Activated CD4-positive, alpha-beta T cell treated with anti-CD3 and anti-CD28 coated beads, Interleukin-2, amount 50 U/mL, for 48 hours (primary cell): ENCODE measurements at places on chromosomes 7 and 10.

DNA sequence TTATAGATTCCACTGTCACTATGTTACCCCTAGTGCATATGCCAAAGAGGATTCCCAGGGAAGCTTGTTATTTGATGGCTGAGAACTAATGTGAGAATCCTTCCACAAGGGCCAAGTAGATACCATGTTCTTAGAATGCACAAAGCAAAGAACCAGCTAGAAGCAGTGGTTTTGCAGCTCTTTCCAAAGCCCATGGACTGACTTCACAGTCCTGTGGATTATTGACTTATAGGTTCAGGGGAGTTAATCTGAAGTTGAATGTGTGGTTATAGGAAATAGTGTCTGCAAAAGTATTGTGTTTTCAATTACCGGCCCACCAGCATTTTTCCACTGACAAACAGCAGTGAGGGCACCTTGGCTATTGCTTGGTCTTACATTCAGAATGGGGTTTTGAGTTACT is 28.2 kb downstream of the TIMM23 start:
- no peak for DNase-seq

DNA sequence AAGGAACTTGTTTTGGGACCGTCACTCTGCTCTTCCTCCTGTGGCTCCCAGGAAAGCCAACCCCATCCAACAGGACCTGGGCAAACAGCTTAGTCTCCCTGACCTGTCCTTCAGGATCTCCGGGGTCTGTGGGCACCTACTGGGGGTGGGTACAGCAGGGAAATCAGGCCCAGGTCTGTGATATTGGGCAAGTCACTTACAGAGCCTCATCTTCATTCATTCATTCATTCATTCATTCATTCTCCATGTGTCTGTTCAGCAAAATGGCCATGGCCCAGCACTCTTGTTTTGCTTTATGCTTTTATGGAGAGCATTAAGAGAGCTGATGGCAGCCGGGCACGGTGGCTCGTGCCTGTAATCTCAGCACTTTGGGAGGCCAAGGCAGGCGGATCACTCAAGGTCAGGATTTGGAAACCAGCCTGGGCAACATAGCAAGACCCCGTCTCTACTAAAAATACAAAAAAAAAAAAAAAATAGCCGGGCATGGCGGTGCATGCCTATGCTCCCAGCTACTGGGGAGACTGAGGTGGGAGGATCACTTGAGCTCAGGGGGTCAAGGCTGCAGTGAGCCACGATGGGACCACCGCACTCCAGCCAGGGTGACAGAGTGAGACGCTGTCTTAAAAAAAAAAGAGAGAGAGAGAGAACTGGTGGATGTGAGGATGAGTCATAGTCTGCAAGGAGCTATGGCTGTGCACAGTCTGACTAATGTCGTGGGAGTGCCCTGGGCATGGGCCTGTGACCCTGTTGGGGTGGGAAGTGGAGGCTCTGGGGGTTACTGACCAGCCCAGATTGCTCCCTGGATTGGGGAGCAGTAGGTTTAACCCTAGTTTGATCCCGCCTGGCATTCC is 54.3 kb downstream of the CLIP2 start:
- DNase-seq: no peak

GRCh38 chr10:29600067-29600466 is 34.7 kb downstream of the SVIL start:
- no peak for DNase-seq

DNA sequence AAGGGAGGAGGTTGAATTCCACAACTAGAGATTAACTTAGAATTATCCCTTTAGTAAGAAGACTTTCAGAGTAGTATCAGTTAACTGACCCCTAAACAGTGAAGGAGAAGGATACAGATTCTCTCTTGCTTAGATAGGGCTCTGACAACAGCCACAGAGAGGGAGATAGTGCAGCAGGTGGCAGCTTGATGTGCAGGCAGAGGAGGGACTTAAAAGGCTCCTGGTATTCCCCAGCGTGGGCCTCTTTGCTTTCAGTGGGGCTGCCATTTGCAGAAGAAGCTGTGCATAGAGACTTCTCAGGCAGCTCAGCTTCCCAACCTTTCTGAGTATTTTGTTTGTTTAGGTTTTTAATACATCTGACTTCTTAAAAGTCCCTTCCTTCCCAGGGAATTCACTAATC is 16.0 kb downstream of the FZD1 start:
- DNase-seq: no peak

- DNase-seq: no peak
These were observed 15.6 kb downstream of the COBL start for GRCh38 chr7:51300762-51301674.

GRCh38 chr10:44831581-44831980 is 79.6 kb upstream of the TMEM72 start:
- DNase-seq: no peak

GRCh38 chr7:26556061-26556881 is 264.6 kb downstream of the SNX10 start:
- no peak for DNase-seq

DNA sequence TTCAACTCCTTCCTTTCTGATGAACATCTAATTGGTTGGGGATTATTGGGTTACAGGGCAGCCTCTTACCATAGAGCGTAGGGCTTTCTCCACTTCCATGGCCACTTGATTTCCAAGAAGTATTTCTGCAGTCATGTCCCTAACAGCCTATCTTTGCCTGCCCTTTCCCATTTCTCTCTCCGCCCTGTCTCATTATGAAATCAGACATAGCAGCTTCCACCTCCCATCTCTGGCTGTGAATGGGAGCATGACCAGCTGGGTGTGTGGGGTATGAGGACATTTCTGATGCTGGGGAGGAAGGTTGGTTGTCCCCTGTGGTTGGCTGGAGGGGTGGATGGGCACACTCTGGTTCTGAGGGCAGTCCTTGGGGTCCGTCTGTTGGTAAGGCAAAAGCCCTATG is 41.2 kb downstream of the ADCYAP1R1 start:
- DNase-seq: no peak

- DNase-seq: no peak
These were observed 9.2 kb downstream of the AKR1B1 start for GRCh38 chr7:134449680-134450079.

DNA sequence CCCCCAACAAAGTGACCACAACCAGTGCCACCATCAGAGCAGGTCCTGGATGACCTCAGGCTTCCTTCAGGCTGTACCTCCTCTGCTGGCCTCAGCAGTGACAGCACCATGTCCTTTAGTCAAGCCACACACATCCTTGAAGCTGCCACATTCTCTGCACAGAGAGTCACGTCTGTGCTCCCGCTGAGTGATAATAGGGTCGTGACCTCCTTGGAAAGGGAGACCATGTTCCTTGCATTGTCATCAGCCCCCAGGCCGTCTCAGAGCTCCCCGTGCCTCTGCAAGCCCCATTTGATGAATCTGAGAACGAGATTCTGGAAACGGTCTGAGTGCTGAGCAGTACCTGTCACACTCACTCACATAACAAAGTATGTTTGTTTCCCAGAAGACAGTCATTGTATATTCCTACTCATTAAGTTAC is 106.5 kb upstream of the PRR15 start:
- DNase-seq: no peak

DNA sequence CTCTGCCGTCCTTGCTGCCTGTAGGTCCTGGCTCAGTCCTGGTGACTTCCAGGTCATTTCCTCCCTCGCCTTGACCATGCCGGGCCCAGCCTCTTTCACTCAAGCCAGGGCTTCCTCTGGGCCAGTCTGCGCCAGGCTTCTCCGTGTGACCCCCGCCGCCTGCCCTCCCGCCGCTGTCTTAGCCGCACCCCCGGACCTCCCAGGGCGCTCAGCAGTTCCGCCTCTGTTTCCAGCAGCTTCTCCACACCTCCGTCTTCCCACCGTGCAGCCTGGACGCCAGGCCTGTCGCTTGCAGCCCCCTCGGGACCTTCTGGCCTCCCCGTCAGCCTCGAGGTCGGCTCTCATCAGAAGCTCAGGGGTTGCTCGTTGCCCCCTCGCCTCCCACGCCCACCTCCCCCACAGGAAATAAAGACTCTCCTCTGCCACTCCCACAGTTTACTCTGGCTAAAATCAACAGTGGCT is 123.0 kb upstream of the FZD8 start:
- no peak for DNase-seq

- DNase-seq: no peak
These were observed 436.2 kb downstream of the KCNMA1 start for GRCh38 chr10:77201135-77202106.

- DNase-seq: no peak
These were observed 19.3 kb downstream of the SEPTIN7 start for GRCh38 chr7:35819954-35820703.

DNA sequence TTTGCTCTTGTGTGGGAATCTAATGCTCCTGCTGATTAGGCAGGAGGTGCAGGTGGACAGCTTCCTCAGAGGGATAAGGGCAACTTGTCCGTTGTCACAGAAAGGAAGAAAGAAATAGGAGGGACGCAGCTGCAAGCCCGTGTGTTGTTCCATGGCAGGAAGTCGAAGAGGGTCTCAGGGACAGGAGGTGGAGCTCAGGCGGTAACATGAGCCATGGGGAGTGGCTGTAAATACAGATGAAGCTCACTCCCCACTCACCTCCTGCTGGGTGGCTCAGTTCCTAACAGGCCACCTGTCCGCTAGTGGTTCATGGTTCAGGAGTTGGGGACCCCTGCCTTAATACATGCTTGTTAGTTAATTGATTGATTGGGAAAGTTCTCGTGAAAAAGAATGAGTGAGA is 101.7 kb upstream of the SFMBT2 start:
- no peak for DNase-seq

DNA sequence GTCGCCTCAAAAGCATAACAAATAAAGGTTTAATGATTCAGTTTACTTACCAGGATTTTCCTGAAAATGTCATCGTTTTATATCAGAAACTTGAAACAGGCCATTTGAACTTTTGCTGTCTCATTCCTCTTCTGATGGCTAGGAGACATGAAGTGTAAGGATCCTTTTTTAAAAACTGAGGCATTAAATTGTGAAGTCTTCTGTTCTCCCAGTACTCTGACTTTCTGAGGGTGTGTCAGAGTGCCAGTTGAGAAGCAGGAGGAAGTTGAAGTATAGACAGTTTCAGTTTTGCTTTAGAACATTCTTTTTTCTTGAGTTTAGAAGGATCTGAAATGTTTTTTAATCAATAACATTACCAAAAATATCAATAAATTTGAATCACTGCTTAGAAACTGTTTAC is at the start of gene SAMD9L:
TSS of gene SAMD9L (minus strand) at position 242 of the 400 bp plus-strand sequence. CDS start 12,414 bp downstream, outside the sequence.
- no peak for DNase-seq

DNA sequence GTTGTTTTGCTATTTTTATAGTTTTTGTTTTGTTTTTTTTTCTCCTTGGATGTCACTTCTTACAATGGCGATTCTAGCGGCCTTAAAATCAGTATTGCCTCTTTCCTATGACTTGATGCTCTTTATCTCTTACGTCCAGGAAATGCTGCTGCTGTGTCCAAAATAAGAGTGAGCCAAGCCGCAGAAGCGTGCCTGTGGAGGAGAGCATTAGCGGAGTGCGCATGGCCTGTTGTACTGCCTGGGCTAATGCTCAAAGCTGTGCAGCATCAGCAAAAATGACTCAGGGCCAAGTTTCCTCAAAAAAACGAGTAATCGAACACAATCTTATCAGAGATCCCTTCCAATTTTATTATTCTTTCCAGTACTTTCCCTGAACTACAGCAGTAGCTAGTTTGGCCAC is 18.5 kb upstream of the GAD2 start:
- no peak for DNase-seq

DNA sequence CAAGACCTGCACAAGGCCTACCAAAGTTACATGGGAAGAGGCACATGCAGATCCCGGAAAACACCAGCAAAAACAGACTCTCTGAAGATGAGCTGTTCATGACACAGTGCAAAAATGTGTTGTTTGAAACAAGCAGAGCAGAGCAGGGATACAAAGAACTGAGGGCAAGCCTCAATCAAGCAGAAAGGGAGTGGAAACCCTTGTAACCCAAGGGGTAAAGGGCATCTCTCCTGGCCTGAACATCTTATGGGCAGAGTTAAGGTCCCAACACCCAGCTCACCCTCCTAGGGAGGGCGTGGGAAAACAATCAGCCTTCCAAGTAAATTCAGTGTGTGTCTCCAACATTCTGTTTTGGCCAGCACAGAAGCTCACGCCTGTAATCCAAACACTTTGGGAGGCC is 10.5 kb downstream of the PSPH start:
- DNase-seq: no peak

- DNase-seq: no peak
These were observed 39.6 kb downstream of the GRK5 start for GRCh38 chr10:119246862-119247549.

DNA sequence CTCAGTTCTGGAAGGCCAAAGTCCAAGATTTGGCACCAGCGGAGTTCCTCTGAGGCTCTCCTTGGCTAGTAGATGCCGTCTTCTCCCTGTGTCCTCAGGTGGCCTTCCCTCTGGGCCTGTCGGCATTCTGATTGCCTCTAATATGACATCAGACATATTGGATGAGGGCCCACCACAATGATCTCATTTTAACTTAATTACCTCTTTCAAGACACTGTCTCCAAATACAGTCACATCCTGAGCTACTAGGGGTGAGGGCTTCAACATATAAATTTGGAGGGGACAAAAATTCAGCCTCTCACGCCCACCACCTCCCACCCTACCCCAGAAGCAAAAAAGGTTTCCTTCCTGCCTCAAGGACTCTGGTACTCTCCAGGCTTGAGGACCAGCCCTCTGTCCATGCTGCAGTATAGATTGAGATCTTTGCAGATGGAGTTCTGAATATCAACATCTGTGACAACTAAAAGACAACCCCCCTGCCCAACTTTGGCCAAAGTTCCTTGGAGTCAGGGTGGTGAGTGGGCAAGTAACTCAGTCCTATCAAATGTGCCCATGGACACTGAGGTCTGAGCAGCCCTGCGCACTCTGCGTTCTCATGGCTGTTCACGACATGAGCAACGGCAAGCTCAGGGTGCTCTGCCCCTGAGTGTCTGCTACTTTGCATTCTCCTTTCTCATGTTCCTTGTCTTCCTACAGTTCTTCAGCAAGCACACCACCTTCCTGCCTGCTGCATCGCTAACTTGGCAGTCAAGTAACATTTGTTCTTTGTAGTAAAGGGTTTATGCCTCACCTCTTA is 11.5 kb downstream of the TMEM176B start:
- no peak for DNase-seq

DNA sequence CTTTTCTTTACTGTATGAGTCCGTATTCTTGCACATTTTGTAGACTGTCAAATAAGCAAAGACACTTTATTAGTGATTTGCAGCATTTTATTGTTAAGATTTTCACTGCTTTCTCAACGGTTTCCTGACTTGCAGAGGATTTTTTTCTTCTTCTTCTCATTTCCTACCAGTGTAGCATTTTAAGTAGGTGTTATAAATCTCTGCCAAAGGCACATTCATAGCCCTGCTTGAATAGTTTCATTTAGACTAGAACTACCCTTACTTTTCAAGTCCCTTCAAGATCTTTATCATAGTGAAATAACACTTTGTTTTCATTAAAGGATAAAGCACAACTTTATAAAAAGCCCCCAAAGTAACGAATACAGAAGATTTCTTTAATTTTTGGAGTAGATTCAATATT is 271.4 kb downstream of the TSPAN12 start:
- no peak for DNase-seq

DNA sequence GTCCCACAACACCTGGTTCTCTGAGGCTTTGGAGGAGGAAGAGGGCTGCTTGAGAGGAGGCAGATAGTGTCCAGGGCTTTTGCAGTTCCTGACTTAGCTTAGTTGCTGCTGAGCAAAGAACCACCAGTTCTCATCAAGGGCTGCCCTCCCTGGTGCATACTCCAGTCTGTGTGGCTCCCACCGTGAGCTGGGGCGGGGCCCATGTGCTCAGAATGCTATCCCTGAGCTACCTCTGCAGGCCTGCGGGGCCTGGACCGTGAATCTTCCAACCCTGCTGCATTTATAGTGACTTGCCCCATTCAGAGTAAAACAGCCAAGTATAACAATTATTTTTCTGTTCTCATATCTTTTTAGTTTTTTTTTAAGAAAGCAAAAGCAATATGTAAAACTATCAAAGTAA is 49.2 kb downstream of the TACR2 start:
- DNase-seq: no peak

GRCh38 chr7:69778138-69778537 is 179.9 kb downstream of the AUTS2 start:
- no peak for DNase-seq
